Fibroblast of skin of left biceps (primary cell): ENCODE measurements at places on chromosomes 2 and 18.

- no peak for DNase-seq
These were observed 589.5 kb upstream of the NXPH2 start for GRCh38 chr2:139369423-139370409.

DNA sequence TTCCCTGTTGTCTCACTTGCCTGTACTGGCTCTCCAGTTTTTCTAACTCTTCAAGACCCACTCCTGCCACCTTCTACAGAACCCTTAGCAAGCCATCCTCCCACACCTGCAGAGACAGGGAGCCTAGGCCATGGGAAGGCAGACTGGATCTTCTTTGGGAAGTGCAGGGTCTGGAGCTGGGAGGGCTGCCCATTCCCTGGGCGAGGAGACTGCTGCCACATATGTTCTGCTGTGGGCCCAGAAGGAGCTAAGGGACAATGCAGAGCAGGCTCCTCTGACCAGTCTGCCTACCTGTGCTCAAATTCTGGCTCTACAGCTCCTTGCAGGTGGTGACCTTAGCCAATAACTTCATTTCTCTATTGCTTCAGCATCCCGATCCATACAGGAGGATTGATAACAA, 152.1 kb upstream of the CELF4 start:
- no peak for DNase-seq

DNA sequence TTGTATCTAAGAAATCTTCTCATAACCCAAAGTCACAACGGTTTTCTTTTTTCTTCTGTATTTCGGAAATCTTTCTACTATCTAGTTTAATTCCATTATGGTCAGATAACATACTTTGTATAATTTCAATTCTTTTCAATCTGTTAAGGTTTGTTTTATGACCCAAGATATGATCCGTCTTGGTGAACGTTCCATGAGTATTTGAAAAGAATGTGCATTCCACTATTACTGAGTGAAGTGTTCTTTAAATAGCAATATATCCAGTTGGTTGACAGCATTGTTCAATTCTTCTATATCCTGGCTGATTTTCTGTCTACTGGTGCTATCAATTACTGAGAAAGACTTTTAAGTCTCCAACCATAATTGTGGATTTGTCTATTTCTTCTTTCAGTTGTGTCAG, 414.5 kb downstream of the TNS1 start:
- no peak for DNase-seq

DNA sequence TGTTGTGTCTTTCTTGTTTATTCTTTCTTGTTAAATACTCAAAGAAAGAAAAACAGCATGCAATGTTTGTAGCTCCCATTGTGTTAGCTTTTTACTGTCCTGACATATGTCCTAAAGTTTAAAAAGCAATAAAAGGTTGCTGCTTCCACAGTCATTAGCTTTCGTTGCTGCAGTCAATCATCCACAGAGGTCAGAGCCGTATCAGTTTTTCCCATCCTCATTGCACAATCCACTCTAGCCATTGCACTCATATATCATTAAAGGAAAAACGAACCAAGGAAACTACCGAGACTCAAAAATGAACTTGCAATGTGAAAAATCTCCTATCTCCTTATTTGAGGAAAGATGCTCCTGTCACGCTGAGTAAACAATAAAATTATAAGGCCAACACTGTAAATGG, 954.1 kb downstream of the DPP10 start:
- DNase-seq = no peak

DNA sequence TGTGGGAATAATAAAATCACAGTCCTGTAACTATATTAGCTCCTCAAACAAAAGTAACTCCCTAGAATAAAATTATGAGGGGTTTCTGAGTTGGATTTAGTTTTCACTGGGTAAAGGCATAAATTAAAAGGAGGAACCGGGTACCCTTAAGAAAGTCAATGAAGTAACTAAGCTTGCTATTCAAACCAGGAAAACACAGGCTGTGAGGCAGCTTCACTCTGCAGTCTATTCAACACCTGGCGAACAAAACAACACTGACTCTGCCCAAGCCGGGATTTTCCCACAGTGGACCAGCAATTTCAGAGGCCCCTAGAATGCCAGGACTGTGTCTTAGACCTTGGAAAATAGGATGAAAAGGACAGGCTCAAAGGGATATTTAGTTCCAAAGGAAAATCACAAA, 24.6 kb upstream of the CREB1 start:
- DNase-seq = no peak

DNA sequence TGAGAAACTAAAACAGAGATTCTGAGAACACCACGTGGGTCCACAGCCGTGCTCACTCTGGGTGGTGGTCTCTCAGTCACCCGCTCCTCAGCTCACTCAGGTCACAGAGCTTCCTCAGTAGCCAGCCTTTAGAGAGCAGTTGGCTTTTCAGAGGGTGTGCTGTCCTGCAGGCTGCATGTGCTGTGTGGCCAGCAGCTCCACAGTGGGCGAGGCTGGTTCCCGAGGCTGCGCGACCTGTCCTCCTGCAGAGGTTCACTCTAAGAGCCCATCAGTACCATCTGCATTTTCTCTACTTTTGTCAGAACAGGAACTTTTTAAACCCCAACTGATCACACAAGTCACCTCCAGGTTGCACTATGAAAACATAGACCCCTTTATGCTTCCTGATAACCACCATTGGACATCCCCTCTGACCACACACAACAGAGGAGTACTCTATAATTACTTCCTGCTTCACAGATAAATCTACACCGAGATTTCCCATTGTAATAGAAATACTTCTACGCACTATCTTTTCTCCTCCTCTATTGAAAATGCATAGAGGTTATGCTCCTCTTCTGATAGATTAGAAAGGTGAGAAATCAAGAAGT, 93.1 kb downstream of the GYPC start:
- no peak for DNase-seq

GRCh38 chr2:231884438-231885140, 41.6 kb downstream of the NPPC start:
- DNase-seq = no peak

GRCh38 chr2:20818820-20819219, 4.1 kb downstream of the LDAH start:
- DNase-seq = no peak

DNA sequence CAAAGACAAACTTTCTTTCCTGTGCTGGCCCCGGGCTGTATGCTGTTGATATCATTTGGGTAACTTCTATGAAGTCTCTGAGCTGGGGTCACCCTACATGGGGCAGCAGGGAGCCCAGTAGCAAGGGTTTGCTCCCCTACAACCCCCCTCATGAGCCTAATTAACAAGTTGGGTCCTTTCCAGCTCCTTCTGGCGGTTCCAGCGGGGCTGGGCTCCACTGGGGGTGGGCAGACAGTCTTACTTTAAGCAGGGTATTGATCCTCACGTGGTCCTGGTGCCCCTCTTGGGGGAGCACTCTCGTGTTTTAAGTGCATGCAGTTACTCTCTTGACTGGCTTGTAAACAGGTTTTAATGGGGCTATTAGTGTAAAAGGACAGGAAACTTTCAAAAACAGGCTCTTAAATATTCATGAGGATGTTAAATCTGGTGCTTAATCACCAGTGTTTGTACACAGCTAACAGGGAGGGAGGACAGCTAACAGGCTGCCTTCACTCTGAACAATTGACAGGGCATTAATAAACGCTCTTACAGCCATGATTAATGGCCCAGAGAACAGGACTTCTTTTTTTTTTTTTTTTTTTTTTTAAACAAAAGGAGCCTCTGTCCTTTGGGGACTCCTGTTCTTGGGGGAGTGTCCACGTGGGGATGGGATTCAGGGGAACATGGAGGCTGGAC, 36.6 kb upstream of the SKOR2 start:
- no peak for DNase-seq

- peak; percentile 64 for DNase-seq
These were observed 69.3 kb downstream of the TTC27 start for GRCh38 chr2:32697156-32697555.

DNA sequence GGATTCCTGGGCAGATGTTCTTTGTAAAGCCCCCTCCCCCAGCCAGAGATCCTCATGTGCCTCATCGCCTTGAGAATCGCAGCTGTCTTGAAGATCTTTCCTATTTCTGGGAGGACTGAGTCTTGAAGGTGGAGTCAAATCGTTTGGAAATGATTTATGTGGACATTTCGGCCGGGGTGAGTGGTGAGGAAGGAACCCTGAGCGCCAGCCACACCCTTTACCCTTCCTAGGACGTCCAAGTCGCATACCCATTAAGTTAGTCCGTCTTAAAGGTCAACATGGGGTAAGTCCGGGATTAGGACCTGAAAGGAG, 84.9 kb upstream of the ZCCHC2 start:
- DNase-seq = no peak

DNA sequence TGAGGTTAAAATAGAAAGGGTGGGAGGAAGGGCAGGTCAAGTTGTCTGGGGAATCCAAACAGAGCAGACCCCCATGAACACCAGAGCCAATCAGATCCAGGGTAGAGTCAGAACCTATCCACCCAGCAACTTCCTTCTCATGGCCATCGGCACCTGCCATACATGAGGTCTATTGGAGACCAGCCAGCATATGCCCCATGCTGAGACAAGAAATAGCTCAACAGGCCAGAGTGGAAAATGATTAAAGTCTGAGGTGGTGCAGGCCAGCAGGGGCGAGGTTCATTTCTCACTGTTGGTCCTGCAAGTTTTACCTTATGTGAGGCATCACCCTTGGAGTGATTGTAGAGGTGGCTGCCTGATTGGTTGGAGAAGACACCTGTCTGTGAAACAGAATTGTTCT, 89.2 kb downstream of the LONRF2 start:
- no peak for DNase-seq

- DNase-seq = no peak
These were observed 27.9 kb upstream of the EPC2 start for GRCh38 chr2:148616662-148617061.

DNA sequence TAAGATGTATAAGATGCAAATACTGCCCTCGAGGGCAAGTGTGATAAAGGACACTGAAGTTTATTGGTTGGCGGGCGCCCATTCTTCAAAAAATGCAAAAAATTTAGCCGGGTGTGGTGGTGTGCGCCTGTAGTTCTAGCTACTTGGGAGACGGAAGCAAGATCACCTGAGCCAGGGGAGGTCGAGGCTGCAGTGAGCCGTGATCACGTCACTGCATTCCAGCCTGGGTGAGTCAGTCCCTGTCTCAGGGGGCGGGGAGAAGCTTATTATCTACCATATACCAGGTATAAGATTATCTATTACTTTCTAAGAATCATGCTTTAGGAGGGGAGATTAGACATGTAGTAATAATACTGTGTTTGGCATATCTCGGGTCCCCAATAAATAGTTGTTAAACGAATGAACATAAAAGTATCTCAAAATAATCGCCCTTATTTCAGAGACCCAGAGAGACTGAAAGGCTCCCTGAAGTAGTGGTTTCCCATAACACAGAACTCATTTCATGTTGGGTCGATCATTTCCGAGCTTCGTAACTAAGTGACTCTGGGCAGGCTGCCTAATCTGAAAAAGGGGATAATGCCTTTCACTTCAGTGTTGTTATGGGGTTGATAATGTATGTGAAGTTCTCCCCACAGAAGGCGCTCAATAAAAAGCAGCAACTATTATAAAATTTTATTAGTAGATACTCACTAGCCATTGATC, 1.2 kb upstream of the SELENOI start:
- DNase-seq = no peak
